ENCODE measurements at places on chromosomes 3 and 15.

- DNase-seq = peak; percentile 29
Measured at GRCh38 chr15:60905587-60905986, 323.5 kb downstream of the RORA start.

- no peak for DNase-seq
Measured at GRCh38 chr3:148202386-148202785, 495.3 kb upstream of the AGTR1 start.

DNA sequence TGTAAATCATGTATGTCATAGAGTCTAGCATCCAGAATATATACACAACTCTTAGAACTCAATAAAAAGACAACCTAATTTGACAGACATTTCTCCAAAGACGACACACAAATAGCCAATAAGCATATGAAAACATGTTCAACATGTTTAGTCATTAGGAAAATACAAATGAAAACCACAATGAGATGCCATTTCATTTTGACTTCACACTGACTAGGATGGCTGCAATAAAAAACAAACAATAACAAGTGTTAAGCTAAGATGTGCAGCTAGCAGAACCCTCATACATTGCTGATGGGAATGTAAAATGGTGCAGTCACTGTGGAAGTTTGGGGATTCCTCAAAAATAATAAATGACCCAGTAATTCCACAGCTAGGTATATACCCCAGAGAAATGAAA lies 16.4 kb downstream of the SPG11 start:
- DNase-seq = no peak

DNA sequence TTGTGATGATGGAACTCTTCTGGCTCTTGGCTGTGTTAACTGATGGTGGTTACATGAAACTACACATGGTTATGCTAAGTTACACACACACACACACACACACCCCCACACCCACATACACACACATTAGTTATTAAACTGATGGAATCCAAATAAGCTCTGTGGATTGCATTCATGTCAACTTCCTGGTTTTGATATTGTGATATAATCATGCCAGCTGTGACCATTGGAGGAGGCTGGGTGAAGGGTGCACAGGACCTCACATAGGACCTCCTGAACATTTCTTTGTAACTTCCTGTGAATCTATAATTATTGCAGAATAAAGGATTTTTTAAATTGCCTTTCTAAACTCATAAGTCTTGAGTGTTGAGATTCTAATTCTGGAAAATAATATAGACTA lies 58.9 kb upstream of the LIMD1 start:
- no peak for DNase-seq

- DNase-seq = no peak
Measured at GRCh38 chr3:129554356-129555152, 11.6 kb downstream of the H1-8 start.

- no peak for DNase-seq
Measured at GRCh38 chr3:101926594-101927105, 77.3 kb downstream of the NFKBIZ start.

Measured in stimulated activated CD4-positive, alpha-beta T cell treated with anti-CD3 and anti-CD28 coated beads, Interleukin-4, amount 100 ng/mL, for 24 hours (primary cell).